Muscle of arm (tissue), 14 donors: ENCODE measurements at places on chromosomes 4 and X. TPM values are rescaled to one million over a fixed set of nuclear protein-coding genes. Genes with fewer than 3 reads are reported as not detected.

DNA sequence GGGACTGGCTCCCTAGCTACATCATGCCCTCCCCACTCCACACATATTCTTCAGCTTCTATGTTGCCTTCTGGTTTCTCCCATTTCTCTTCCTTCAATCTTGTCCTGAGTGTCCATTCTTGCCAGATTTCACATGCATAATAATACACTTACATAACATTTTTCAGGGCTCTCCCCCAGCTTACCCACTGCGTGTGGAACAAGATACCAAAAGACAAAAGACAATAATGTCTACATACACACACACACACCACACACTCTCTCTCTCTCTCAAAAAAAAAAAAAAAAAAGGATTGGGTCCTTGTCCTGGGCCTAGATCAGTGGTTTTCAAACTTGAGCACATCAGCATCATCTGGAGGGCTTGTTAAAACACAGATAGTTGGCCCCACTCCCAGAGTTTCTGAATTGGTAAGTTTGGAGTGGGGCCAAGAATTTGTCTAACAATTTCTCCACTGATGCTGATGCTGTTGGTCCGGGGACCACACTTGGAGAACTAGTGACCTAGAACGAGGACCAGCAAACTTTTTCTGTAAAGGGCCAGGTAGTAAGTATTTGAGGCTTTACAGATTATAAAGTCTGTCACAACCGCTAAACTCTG lies 6.5 kb upstream of the SMARCA1 start:
- DNase-seq: no peak

GRCh38 chr4:79977131-79977840 lies 95.7 kb downstream of the ANTXR2 start:
- no peak for DNase-seq

DNA sequence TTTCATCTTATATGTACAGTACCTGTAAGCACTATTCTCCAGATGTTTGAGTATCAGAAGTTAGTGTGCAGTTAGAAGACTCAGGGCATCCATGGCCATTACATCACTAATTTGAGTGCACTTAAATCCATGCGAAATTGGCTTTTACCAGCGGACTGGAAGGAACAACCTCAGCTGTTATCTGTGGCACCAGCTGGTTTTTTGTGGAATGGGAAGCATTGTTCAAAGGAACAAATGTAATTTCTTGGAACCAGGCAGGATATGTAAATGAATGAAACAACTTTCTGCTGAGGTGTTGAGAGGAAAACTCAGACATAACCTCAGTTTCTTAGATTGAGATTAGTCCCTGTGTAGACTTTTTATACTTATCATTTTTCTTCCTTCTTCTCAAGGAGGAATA lies 60.2 kb downstream of the PDGFRA start:
- DNase-seq: no peak

- no peak for DNase-seq
Observed at GRCh38 chrX:65697211-65697641, 29.8 kb downstream of the MSN start.

GRCh38 chr4:15654593-15655222 lies 449 bp downstream of the FBXL5 start:
- DNase-seq: peak; percentile 54

DNA sequence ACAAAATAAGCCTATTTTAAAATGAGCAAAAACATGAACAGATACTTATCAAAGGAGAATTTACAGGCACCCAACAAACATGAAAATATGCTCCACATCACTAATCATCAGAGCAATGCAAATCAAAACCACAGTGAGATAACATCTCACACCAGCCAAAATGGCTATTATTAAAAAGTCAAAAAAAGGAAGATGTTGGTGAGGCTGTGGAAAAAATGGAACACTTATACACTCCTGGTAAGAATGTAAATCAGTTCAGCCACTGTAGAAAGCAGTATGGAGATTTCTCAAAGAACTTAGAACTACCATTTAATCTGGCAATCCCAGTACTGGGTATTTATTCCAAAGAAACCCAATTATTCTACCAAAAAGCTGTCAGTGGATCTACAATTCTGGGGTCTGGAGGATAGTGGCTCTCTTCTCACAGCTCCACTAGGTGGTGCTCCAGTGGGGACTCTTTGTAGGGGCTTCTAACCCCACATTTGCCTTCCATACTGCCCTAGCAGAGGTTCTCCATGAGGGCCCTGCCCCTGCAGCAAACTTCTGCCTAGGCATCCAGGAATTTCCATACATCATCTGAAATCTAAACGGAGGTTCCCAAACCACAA lies 9.1 kb upstream of the ZNF732 start:
- no peak for DNase-seq

- DNase-seq: peak; percentile 2
Observed at GRCh38 chr4:64784125-64784524, 374.9 kb upstream of the TECRL start.

- DNase-seq: no peak
Observed at GRCh38 chr4:139921429-139922184, 232.4 kb downstream of the MAML3 start.

- peak; percentile 85 for DNase-seq
Observed at GRCh38 chrX:72126539-72127140, 5.1 kb downstream of the RTL5 start.

- no peak for DNase-seq
Observed at GRCh38 chr4:38979081-38979480, 53.1 kb downstream of the TMEM156 start.

- no peak for DNase-seq
Observed at GRCh38 chr4:3368841-3369760, 72.7 kb upstream of the HGFAC start.

GRCh38 chr4:55442541-55442940 lies 46.8 kb downstream of the TMEM165 start:
- DNase-seq: no peak

- DNase-seq: no peak
Observed at GRCh38 chr4:77510367-77510766, 95.3 kb upstream of the CXCL13 start.

DNA sequence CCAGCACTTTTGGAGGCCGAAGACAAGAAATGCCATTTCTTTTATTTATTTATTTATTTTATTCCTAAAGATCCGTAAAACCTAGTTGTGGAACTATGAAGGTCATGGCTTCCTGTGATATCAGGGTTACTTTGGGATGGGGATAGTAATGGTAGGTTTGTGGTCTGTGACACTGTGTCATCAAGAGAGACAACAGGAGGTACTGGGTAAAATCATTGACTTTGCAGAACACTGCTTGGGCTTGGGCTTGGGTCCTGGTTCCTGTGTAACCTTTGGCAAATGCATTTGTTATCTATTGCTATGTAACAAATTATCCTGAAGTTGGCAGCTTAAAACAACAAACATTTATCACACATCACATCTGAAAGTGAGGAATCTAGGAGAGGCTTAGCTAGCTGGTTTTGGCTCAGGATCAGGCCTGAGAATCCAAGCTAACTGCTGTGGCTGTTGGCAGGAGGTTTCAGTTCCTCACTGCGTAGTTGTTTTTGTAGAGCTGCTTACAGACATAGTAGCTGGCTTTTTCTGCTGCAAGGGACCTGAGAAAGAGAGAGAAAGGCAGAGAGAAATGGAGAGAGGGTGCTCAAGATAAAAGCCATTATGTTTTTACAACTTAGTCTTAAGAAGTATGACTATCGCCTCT lies 576.4 kb upstream of the SLIT2 start:
- no peak for DNase-seq

DNA sequence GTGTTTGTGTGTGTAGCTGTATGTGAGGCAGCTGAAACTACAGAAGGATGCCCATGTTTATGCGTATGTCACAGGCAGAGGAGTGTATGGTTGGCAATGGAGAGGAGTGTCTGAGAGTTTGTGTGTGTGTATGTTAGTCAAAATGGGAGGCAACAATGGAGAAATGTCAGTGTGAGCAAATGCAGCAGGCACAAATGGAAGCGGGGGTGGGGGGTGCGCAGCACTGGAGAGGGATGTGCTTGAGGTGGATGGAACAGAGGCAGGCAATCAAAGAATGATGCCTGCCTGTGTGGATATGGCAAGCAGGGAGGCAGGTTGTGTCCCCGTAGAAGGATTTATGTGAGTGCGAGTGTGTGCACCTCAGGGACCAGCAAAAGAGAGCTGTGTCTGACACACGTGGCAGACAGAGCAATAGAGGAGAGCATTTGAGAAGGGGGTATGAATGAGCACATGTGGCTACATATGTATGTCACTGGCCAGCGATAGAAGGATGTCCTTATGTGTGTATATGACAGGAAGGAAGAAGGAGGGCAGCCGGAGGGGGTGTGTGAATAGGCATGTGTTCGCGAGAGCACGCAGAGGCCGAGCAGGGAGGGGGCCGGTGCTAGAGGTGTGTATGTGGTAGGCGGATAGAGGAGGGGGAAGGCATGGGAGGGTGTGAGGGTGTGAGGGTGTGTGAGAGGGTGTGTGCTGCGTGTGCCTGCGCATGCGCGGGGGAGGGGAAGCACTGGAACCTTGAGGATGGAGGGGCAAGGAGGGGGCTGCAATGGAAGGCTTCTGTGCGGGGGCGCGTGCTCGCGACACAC lies 1.1 kb downstream of the PJA1 start:
- DNase-seq: no peak

GRCh38 chr4:154807042-154807630 lies 26.1 kb downstream of the RBM46 start:
- DNase-seq: peak; percentile 19

GRCh38 chr4:23789762-23790161 lies 100.1 kb downstream of the PPARGC1A start:
- DNase-seq: no peak

DNA sequence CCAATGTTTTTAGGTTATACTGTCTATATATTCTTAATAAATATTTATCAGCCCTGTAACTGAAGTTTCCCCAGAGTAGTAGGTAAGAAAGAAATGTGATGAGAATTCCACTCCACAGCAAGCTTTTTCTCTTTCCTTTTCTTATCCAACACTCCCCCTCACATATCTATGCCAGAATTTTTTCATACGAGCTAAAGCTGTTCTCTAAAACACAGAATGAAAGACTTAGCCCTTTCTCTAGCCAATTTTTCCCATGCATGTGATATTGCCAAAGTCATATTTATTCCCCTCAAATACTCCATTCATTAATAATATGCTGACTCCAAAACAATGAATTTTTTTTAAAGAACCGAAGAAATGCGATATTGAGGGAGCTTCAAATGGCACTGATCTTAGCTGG lies 32.3 kb downstream of the VEGFC start:
- DNase-seq: no peak

- DNase-seq: no peak
Observed at GRCh38 chrX:66017659-66018170, 22.2 kb downstream of the VSIG4 start.

DNA sequence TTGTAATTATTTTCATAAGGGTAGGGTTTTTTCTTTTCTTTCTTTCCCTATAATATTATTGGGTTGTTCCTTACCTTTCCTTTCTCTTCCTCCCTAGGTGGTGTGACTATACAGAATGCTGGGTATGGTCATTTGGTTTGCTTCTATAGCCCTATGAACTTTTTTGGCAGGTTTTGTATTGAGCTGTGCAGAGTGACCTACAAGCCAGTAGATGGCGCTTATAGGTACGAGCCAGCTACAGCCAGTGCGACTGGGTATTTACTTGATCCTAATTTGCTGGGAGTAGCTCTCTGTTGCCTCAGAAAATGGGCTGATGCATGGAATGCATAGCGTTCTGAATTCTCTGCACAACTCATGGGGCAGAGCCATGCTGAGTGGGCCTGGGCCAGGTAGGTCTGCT lies 423.3 kb downstream of the MAGEE1 start:
- no peak for DNase-seq

- DNase-seq: no peak
Observed at GRCh38 chr4:155891058-155891457, 12.4 kb upstream of the TDO2 start.

GRCh38 chrX:153688071-153688470 lies 345 bp downstream of the SLC6A8 start:
- no peak for DNase-seq

DNA sequence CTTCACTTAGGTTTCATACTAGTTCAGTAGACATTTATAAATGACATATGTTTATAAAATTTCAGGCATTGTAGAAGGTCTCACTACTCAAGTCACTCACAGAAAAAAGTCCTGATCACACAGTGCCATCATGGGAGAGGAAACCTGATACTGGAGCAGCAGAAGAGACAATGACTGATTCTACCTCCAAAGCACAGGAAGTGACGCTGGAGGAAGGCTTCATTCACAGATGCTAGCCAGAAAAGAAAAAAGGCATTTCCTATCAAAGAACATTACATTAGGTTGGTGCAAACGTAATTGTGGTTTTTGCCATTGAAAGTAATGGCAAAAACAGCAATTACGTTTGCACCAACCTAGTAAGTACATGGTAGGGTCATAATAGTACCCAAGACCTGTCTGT lies 79.5 kb downstream of the RASGEF1B start:
- DNase-seq: no peak

GRCh38 chrX:37424000-37424429 lies 74.9 kb downstream of the PRRG1 start:
- DNase-seq: no peak

DNA sequence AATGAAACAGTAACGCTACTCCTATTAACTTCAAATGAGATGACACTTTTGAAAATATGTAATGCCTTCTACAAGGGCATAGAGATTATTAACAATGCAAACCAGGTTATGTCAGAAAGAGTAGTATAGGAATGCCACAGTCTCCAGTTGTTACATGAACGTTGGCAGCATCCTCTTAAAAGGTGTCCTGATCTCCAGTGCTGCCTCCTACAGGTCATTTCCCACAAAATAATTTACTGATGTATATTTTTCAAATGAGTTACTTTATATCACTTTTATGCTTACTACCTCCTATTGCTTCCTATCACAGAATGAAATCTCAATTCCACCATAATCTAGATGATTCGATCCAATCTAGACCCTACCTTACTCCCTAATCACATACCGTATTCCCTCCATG lies 195.2 kb upstream of the EPHA5 start:
- DNase-seq: no peak

DNA sequence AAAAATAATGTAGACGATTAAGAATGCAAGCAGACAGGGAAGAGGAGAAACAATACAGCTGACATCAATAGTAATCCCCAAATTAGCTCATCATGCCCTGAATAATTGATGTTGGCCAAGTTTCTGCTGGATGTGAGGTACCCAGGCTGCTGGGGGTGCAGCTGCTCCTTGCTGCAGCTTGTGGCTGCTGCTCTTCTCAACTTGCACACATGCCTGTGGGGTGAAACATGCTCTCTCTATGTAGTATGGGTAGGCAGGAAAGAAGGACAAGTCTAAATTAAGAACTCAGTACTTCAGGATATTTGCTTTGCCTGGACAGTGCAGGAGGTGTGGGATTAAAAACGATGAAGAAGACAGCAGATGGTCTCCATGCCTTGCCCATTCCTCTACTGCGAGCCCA lies 16.7 kb downstream of the EDA2R start:
- DNase-seq: no peak

Gene GAGE12H
- polyA plus RNA-seq: not detected

Gene SPOCK3
- 3.7 TPM for polyA plus RNA-seq

Gene RNF128
- 1.4 TPM for polyA plus RNA-seq

Gene PRR32
- 45.4 TPM for polyA plus RNA-seq

Gene IL9R
- not detected for polyA plus RNA-seq

Gene XAGE1B
- polyA plus RNA-seq: not detected

Gene ZNF711
- 37.6 TPM for polyA plus RNA-seq

Gene GPR78
- polyA plus RNA-seq: 0.31 TPM

Gene ELF4
- polyA plus RNA-seq: 22.3 TPM

Gene HMX1
- not detected for polyA plus RNA-seq

Gene CT45A2
- not detected for polyA plus RNA-seq

Gene PWWP3B
- 8.1 TPM for polyA plus RNA-seq

Gene THAP9
- 6.5 TPM for polyA plus RNA-seq
